Pericardium fibroblast (primary cell): ENCODE measurements at places on chromosomes 2 and 18. TPM values are rescaled to one million over a fixed set of nuclear protein-coding genes. Genes with fewer than 3 reads are reported as not detected.

Gene MC4R
- total RNA-seq = not detected in 2 replicates

Gene NPC1
- total RNA-seq = 18.6 and 31.6 TPM in 2 replicates

Gene DCDC2C
- total RNA-seq = not detected in 2 replicates

Gene ASB18
- total RNA-seq = not detected in 2 replicates

Gene LGALSL
- 0.77 and 7.4 TPM in 2 replicates for total RNA-seq

Gene CHRNG
- 0.77 TPM in 1 of 2 replicates, not detected in the other for total RNA-seq

Gene ACVR1C
- 0.09 TPM in 1 of 2 replicates, not detected in the other for total RNA-seq

Gene RGPD3
- 0.43 and 0.47 TPM in 2 replicates for total RNA-seq

Gene ADAM23
- 1.1 and 1.5 TPM in 2 replicates for total RNA-seq

Gene SNORC
- 0.12 and 0.17 TPM in 2 replicates for total RNA-seq

Gene HAAO
- total RNA-seq = 0.70 TPM in 1 of 2 replicates, not detected in the other

Gene LINC00305
- total RNA-seq = not detected in 2 replicates

Gene ST8SIA5
- total RNA-seq = 0.09 TPM in 1 of 2 replicates, not detected in the other

Gene AGXT
- total RNA-seq = not detected in 2 replicates

Gene NPPC
- not detected in 2 replicates for total RNA-seq

Gene PCARE
- total RNA-seq = not detected in 2 replicates

Gene NEU2
- total RNA-seq = not detected in 2 replicates

Gene ZSWIM2
- total RNA-seq = not detected in 2 replicates

Gene CYTIP
- total RNA-seq = not detected in 2 replicates

Gene SPC25
- 0.09 and 0.35 TPM in 2 replicates for total RNA-seq

Gene DAPL1
- total RNA-seq = not detected in 2 replicates

Gene SCN3A
- not detected in 2 replicates for total RNA-seq

Gene CCDC102B
- total RNA-seq = 4.8 and 5.8 TPM in 2 replicates

Gene AKAIN1
- not detected in 2 replicates for total RNA-seq

Gene CSRNP3
- 1.2 and 2.7 TPM in 2 replicates for total RNA-seq

Gene ACAA2
- total RNA-seq = 39.3 and 54.4 TPM in 2 replicates

Gene CPLX4
- total RNA-seq = not detected in 2 replicates

Gene QPCT
- total RNA-seq = 2.8 and 9.0 TPM in 2 replicates

Gene RTP5
- not detected in 2 replicates for total RNA-seq

Gene GPN1
- total RNA-seq = 26.4 and 29.9 TPM in 2 replicates

Gene IGFBP5
- total RNA-seq = 25.2 and 97.9 TPM in 2 replicates
